NCI-H748 treated with DMSO at 0.1 percent for 48 hours (cell line): ENCODE measurements at places on chromosomes 2 and 18.

GRCh38 chr2:183474912-183475695, 350.9 kb downstream of the NUP35 start:
- DNase-seq = no peak

- no peak for DNase-seq
Measured at GRCh38 chr2:212914392-212914791, 237.0 kb downstream of the IKZF2 start.

DNA sequence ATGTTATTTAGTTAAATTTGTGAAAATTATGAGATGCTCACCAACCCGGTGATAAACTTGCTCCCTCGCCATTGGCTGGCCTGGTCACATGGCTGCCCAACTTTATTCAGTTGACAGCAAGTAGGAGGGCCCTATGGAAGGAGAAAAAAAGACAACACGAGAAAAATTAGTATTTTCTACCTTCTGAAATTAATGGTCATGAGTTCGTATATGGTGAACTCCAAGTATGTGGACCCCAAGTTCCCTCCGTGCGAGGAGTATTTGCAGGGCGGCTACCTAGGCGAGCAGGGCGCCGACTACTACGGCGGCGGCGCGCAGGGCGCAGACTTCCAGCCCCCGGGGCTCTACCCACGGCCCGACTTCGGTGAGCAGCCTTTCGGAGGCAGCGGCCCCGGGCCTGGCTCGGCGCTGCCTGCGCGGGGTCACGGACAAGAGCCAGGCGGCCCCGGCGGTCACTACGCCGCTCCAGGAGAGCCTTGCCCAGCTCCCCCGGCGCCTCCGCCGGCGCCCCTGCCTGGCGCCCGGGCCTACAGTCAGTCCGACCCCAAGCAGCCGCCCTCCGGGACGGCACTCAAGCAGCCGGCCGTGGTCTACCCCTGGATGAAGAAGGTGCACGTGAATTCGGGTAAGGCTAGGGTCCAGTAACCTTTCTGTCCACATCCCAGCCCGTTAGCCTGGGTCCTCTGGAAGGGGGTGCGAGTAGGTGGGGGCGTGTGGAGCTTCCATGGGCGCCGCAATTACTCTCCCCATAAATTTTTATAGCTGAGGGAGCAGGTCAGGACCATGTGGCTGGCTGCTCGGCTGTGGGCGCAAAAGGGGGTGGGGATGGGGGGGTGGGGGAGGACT, at the start of gene HOXD4:
HOXD4 (plus strand) TSS at position 109 of the 846 bp plus-strand sequence; CDS start at position 193, 84 bp downstream.
- no peak for DNase-seq

DNA sequence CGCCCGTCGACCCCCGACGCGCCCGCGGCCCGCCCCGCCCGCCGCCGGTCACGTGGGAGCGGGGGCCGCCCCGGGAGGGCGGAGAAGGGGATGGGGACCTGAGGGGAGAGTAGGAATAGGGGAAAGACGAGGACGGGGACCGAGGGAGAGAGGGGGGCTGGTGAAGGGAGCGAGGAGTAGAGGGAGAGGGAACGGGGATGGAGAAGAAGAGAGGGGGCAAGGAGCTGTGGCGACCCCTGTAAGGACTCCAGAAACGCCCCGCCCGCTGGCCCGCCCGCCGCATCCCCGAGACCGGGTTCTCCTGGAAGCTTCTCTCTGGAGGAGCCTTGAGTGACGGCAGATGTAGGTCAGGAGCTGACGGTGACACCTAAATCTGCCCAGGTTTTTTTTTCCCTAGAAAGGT, 615 bp downstream of the ADNP2 start:
- DNase-seq = peak; percentile 17

- DNase-seq = no peak
Measured at GRCh38 chr2:120393456-120393855, 47.5 kb downstream of the INHBB start.

- no peak for DNase-seq
Measured at GRCh38 chr2:8303322-8303832, 378.5 kb upstream of the ID2 start.

DNA sequence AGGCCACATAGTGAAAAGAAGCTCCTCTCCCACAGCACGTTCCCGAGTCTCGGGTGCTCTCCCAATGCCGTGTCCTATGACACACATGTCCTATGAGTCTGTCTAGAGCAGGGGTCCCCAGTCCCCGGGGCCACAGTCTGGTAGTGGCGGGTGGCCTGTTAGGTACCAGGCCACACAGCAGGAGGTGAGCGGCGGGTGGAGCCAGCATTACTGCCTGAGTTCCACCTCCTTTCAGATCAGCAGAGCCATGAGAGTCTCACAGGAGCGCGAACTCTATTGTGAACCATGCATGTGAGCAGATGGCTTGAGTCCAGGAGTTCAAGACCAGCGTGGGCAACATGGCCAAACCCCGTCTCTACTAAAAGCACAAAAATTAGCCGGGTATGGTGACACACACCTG, 112.6 kb downstream of the ZBTB7C start:
- no peak for DNase-seq

GRCh38 chr18:70920840-70921374, 632.1 kb downstream of the SOCS6 start:
- DNase-seq = no peak

GRCh38 chr2:220641137-220641536, 931.0 kb downstream of the EPHA4 start:
- DNase-seq = no peak

DNA sequence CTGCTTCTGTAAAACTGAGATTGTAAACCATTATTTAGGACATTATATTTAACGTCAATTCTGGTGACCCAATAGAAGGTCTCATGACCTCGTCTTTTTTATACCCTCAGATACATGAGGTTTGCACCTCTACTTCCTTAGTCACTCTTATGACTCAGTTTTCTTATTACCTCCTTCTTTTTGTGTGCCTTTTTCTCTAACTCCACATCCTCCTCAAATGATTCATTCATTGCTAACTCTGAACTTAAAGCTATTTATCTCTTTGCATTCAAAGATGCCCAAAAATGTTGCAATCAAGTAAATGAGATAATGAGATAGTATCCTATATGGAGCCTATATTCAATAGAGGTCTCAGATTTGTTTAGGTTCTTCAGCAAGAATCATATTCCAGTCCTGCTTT, 121.0 kb upstream of the KYNU start:
- no peak for DNase-seq

DNA sequence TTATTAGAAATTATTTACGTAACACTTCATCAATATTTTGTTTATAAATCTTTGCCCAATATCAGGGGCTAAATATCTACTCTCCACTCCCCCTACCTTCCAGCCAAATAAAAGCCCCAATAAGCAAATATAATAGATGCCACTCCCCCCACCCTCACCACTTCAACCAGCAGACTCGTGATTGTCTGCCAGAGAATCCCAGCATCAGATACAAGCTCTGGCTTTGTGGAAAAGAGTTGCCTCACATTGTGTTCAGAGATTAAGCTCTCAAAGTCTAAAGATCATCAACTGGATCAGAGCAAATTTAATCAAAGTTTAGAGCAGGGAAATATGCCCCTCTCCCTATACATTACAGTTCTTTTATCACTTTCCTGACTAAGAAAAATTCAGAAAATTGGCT, 39.5 kb downstream of the AOX1 start:
- no peak for DNase-seq

- no peak for DNase-seq
Measured at GRCh38 chr2:127658146-127658545, 12.2 kb downstream of the GPR17 start.

DNA sequence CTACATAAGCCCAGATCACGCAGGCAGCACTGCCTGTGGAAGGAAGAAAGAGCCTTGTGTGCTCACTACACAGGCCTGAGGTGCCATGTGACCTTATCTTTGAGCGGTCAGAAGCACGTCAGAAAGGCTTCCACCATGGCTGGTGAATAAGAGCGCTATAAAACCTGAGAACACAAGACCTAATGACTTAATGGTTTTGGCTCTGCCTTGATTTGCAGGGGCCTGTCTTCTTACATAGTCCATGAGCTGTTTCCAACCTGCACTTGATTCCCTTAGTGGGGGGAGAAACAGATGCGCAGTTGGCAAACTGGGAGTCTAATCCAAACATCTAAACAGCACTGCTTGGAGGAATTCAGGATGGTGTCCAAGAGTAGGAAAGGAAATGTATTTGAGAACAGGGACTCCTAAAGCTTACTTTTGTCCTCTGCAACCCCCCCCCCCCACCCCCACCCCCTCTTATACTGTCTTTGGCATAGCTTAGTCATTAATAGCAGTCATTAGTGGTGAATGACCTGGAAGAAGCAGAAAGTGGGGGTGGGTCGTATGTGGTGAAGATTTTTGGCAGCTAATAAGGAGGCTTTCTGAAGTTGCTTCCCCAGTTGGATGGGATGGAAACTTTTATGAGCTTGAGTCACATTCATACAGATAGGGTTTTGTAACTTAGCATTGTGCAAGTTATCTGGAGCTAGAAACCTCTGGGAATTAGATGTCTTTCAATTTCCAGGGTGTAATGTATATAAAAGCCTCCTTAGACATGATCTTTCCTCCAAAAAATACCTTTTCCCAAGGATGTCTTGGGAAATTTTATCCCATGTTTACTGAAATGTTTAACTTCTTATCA, 454.1 kb downstream of the MEIS1 start:
- no peak for DNase-seq

- DNase-seq = no peak
Measured at GRCh38 chr2:15616850-15617777, 25.4 kb downstream of the DDX1 start.

DNA sequence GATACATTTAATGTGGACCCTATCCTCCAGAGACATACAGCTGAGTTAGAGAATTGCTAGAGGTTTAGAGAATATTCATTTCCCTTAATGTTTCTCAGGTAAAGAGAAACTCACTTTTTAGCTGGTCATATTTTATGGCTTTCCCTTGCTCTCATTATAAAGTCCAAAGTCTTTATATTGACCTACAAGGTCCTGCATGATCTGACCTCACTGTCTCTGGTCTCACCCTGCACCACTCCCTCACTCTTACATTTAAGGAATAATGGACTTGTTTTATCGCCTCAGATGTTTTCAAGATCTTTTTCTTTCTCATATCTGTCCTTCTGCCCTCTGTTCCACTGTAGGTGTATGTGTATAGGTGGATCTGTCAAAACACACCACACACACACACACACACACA, 597.3 kb downstream of the PLCL1 start:
- no peak for DNase-seq

- no peak for DNase-seq
Measured at GRCh38 chr2:25380586-25381375, 39.1 kb upstream of the DNMT3A start.

DNA sequence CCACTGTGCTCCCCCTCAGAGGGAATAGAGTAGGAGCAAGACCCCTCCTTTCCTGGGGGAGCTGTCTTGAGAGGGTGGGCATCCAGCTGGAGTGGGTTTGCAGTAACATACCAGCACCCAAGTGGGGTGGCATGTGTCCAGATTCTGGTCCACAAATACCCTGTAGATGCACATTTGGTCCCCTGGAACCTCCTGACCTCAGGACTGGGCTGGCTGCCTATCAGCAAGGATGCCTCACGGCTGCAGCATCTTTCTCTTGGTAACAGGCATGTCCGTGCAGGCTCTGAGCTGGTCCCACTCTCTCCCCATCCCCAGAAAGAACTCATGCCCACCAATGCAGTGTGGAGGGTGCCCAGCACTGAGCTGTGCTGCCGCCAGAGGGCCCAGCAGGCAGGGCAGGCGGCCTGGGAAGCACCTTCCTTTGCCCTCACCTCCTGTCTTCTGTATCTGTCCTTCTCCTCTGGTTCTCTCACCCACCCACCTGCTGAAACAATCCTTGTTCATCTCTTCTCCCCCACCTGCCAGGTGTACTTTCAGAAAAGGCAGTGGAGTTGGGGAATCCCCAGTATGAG, 47.4 kb downstream of the ITGB1BP1 start:
- DNase-seq = no peak

DNA sequence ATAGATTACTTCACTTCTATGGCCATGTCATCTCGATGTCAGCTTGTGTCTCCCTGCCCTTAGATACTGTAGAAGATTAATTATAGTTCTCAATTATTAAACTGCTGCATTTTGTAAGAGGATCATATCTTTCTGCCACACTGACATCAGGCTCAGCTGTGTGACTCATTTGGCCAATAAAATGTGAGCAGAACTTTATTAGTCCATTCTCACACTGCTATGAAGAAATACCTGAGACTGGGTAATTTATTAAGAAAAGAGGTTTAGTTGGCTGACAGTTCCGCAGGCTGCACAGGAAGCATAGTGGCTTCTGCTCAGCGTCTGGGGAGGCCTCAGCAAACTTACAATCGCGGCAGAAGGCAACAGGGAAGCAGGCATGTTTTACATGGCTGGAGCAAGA, 290.4 kb downstream of the RAD51AP2 start:
- no peak for DNase-seq

DNA sequence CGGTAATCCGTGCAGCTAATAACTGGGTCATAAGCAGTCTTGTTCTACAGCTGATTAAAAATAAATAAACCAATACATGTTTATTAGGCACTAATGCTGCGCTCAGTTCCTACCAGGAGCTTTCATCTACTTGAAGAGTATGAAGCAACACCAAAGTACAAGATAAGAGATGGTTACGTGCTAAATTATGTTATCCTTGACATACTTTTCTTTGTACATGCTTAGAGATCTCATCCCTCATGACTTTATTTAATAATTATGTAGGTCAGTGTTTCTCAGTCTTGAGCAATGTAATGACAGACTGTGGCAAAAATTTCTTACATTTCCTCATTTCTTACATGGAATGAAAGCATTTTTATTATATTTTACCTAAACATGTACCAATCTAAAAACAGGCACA, 54.6 kb upstream of the COBLL1 start:
- no peak for DNase-seq

- DNase-seq = no peak
Measured at GRCh38 chr2:54692556-54692955, 30.9 kb upstream of the EML6 start.
